NCI-H1694 (cell line): ENCODE measurements at places on chromosomes 4 and X.

GRCh38 chrX:2536141-2536540 is 35.4 kb upstream of the DHRSX start:
- no peak for DNase-seq

- no peak for DNase-seq
These were observed 233.0 kb upstream of the SLC7A11 start for GRCh38 chr4:138475116-138475515.

GRCh38 chr4:119693126-119693525 is 64.5 kb upstream of the PDE5A start:
- no peak for DNase-seq

DNA sequence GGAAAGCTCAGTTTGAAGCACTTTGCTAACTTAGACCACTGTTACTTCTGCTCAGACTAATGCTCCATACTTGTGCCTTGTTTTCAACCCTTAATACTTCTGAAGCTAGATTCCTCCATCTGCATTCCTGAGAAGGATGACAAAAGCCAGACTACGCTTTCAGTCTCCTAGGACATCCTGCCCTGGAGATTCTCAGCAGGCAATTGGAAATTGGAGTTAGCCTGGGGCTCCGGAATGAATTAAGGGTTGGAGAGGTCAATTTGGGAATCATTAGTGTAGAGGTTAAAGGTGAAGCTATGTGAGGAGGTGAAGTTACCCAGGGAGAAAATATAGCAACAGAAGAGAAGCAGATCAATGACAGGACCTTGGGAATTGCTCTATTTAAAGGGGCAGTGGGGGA is 215.9 kb upstream of the MBNL3 start:
- DNase-seq, result no peak

- no peak for DNase-seq
These were observed 28.1 kb downstream of the MCUB start for GRCh38 chr4:109588176-109588575.

DNA sequence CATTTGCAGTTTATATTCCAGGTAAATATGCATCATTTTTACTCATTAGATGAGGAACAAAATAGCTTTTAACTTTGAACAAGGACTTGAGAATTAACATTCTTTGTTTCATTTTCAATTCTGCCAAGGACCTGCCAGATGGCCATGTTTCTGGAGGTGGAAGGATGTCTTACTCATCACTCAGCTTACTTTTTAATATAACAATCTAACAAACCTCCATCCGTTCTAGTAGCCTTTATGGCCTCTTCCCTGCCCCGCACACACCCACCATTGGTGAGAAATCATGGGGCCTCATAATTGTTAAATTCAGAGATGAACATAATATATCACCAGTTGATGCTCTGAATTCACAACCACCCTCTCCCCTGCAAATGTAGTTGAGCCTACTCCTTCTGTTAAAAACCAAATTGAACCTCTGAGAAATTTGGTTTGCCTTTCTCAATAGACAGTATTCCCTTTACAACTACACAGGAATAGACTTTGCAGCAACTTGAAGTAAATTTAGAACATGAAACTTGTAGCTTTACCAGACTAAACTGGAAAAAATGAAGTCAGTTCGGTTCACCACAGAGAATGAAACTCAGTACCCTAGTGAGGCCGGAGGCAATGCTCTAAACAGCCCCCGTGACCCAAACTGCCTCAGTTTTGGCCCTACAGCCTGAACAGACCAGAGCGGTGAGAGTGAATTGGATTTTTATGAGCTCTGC is 50.1 kb upstream of the ACSL4 start:
- no peak for DNase-seq

DNA sequence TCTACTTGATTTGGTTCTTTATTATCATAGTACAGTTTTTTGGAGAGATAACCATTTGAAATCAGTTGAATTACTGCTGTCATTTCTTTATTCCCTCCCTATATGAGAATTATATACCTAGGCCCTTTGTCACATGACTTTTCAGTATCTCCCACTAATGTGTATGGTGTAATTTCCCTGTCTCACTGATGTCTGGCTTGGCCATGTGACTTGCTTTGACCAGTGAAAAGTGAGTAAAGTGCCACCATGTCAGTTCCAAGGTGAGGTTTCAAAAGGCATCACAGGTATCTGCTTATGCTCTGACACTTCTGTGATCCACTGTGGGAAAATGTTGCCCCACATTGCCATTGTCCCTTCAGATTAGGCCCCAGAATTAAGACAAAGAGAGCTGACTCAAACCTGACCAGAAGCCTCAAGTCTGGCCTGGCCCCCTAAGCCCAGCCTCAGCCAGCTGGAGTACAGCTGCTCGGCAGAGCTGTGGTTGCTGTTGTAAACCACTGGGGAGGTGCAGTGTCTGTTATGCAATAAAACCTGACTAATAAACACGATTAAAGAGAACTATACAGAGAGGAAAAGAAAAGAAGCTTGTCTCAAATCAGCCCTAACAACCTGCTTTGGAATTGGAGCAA is 27.5 kb downstream of the SETD7 start:
- DNase-seq, result no peak
